ENCODE measurements at places on chromosomes 12 and 14.

GRCh38 chr14:67881225-67881624 lies 61.6 kb downstream of the RAD51B start:
- H3K27me3 ChIP-seq = no peaks in the 10 kb centered on the region
- no peaks in the 10 kb centered on the region for H3K4me1 ChIP-seq
- H3K4me3 ChIP-seq = no peak overlapping the region
- DNase-seq = no peak

GRCh38 chr12:89525824-89526770 lies at the start of gene POC1B:
TSS of gene POC1B (minus strand) at chr12:89526047. CDS start at chr12:89525895, 152 bp downstream.
- H3K27ac ChIP-seq = peak within 1 kb of the TSS; percentile 90
- peak within 1 kb of the TSS; percentile 97 for H3K4me3 ChIP-seq
- H3K4me1 ChIP-seq = peaks cover 14% of the 10 kb centered on the region

DNA sequence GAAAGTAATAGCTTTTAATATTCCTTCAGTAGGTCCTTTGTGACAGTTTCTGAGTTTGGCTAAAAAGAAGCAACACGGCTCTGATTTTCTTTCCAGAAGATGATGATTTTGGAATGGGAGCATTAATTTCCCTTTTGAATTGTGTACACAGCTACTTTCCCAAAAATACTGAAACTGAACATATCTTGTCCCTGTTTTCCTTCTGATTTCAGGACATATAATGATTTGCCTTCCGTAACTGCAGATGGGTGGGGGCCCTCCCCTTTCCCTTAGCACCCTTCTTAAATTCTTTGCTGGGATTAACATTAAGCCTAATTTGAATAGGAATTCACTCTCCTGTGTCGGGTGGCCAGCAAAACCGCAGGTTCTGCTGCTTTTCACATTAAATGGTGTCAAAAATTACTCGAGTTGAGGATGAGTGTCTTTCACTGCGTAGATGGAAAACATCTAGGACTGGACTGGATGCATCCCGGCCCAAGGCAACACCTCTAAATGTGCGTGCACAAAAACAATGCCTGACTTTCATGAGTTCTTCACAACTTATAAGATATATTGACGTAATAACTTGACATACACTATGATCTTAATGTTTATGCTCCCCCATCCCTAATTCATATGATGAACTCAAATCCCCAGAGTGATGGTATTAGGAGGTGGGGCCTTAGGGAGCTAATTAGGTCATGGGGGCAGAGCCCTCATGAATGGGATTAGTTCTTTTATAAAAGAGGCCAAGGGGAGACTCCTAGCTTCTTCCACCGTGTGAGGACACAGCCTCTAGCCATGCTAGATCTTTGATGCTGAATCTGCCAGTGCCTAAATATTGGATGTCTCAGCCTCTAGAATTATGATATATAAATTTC lies 158.1 kb downstream of the AEBP2 start:
- no peaks in the 10 kb centered on the region for H3K4me1 ChIP-seq
- no peak overlapping the region for H3K27ac ChIP-seq
- no peaks in the 10 kb centered on the region for H3K27me3 ChIP-seq
- H3K36me3 ChIP-seq = no peaks in the 10 kb centered on the region

DNA sequence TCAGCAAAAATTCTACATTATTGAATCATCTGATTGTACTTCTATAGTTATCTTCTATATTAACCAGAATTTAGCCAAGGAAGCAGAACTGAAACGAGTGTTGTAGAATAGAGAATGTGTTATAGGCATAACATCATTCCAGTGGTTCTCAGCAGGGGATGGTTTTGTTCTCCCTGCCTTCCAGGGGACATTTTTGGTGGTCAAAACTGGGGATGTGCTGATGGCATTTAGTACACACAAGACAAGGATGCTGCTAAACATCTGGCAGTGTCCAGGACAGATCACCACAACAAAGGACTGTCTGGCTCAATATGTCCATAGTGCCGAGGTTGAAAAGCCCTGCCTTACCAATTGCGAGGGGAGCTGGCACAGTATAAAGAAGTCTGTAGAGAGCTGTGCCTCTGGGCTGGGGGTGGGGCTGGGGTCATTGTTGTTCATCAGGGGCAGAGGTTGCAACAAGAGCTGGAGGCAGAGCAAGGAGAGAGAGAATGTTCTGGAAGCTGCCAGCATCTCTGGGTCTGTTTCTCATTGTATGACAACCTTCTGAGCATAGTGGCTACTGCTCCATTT lies 1472.8 kb downstream of the AACS start:
- H3K36me3 ChIP-seq = no peaks in the 10 kb centered on the region
- no peak overlapping the region for H3K27ac ChIP-seq
- DNase-seq = no peak
- H3K4me3 ChIP-seq = no peak overlapping the region
- H3K27me3 ChIP-seq = no peaks in the 10 kb centered on the region

GRCh38 chr14:52663850-52664249 lies 31.5 kb downstream of the ERO1A start:
- no peaks in the 10 kb centered on the region for H3K4me1 ChIP-seq
- no peak overlapping the region for H3K27ac ChIP-seq
- no peaks in the 10 kb centered on the region for H3K27me3 ChIP-seq
- no peak for DNase-seq
- peaks cover 25% of the 10 kb centered on the region for H3K36me3 ChIP-seq
- H3K4me3 ChIP-seq = no peak overlapping the region

- DNase-seq = no peak
- H3K36me3 ChIP-seq = no peaks in the 10 kb centered on the region
- no peak overlapping the region for H3K4me3 ChIP-seq
- H3K27ac ChIP-seq = no peak overlapping the region
- no peaks in the 10 kb centered on the region for H3K4me1 ChIP-seq
Measured at GRCh38 chr14:86464341-86464740, 934.4 kb downstream of the FLRT2 start.

- DNase-seq = no peak
- no peak overlapping the region for H3K27ac ChIP-seq
- H3K4me1 ChIP-seq = no peaks in the 10 kb centered on the region
- H3K27me3 ChIP-seq = no peaks in the 10 kb centered on the region
- H3K36me3 ChIP-seq = no peaks in the 10 kb centered on the region
Measured at GRCh38 chr14:54226558-54226957, 170.2 kb upstream of the CDKN3 start.

DNA sequence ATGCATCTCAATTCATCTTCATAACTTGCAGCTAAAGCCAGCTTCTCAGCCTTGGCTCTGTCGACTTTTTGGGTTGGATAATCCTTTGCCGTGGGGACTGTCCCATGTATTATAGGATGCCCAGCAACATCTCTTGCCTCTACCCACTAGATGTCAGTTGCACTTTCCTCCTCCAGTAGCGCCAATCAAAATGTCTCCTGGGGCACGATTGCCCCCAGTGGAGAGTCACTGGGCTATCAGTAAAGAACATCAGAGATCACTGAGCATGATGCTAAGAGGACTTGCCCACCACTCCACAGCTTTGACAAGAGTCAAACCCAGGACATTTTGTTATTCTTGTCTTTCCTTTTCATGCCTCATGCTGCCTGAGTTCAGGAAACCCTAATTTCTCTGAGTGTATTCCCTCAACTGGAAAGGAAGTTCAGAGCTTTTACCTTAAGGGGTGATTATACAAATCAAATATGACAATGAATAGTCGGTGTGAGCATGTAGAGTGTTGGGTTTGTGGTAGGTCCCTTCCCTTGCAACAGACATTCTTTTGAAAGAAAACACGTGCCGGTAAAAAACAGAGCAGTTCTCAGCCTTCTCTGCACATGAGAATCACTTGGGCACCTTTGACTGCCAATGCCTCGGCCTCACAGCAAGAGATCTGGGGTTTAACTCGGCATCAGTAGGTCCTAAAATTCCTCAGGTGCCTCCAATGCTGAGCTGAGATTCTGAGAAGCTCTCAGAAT lies 980.6 kb downstream of the VRK1 start:
- no peak for DNase-seq
- H3K27me3 ChIP-seq = no peaks in the 10 kb centered on the region
- H3K4me1 ChIP-seq = peaks cover 7% of the 10 kb centered on the region
- H3K36me3 ChIP-seq = no peaks in the 10 kb centered on the region

- H3K4me3 ChIP-seq = no peak overlapping the region
- no peaks in the 10 kb centered on the region for H3K36me3 ChIP-seq
- H3K27ac ChIP-seq = no peak overlapping the region
- H3K27me3 ChIP-seq = no peaks in the 10 kb centered on the region
Measured at GRCh38 chr12:95884998-95885397, 26.2 kb downstream of the SNRPF start.

GRCh38 chr12:66653796-66654195 lies 25.1 kb downstream of the GRIP1 start:
- H3K36me3 ChIP-seq = no peaks in the 10 kb centered on the region
- no peaks in the 10 kb centered on the region for H3K4me1 ChIP-seq
- H3K27me3 ChIP-seq = no peaks in the 10 kb centered on the region
- H3K27ac ChIP-seq = no peak overlapping the region
- H3K4me3 ChIP-seq = no peak overlapping the region
- DNase-seq = no peak

GRCh38 chr12:46357438-46358324 lies 14.9 kb downstream of the SLC38A2 start:
- H3K36me3 ChIP-seq = peaks cover 39% of the 10 kb centered on the region
- no peaks in the 10 kb centered on the region for H3K4me1 ChIP-seq
- H3K27ac ChIP-seq = no peak overlapping the region
- no peak overlapping the region for H3K4me3 ChIP-seq
- no peak for DNase-seq

DNA sequence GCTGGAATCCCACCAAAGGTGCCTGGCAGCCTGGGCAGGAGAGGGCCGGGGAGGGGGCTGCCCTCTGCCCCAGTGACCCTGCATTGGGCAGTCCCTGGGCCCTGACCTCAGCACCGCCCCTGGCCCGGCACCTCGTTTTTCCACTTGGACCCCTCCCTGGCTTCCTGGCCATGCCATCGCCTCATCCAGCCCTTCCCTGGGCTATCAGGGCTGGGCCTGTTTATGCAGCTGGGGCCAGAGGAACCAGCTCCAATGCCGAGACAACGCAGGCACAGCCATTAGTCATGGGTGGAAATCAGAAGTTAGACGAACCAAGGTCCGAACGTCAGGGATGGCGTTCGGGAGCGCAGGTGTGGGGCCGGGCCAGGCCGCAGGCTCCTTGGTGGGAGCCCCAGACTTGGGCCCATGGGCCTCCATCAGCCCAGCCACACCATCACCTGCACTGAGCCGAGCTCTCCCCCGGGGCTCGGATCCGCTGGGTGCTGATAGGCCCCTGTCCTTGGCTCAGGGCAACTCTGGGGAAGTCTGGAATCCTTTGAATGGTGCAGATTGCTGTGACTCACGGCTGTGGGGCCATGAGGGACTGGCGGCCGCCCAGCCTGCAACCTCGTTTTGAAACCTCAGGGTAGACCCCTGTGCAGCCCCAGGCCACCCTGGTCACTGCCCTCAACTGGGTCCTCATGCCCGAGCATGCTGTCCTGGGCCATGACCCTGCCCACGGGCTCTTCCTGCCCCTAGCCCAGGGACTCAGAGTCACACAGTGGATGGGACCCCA lies 169.4 kb downstream of the KIF26A start:
- no peak for DNase-seq
- no peaks in the 10 kb centered on the region for H3K27me3 ChIP-seq
- no peak overlapping the region for H3K27ac ChIP-seq

DNA sequence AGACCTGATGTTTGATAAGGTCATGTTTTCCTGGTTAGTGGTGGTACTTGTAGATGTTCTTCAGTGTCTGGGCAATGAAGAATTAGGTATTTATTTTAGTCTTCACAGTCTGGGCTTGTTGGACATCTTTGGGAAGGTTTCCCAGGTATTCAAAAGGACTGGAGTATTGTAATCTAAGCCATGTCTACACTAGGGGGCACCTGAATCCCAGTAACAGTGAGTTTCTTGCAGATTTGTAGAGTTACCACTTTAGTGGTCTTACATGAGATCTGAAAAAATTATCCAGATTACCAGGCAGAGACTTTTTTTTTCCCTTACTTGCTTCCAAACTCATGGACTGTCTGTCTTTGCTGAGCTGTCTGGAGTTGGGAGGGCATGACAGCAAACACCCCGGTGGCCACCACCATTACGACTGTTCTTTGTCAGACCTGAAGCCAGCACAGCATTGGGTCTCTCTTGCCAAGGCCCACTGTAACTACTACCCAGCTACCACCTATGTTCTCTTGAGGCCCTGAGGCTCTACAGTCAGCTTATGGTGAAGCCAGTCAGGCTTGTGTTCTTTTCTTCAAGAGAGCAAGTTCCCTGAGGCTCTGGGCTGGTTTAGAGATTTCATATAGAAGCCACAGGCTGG lies 820.7 kb upstream of the FBXO33 start:
- no peak for DNase-seq
- no peak overlapping the region for H3K4me3 ChIP-seq
- H3K27ac ChIP-seq = no peak overlapping the region
- no peaks in the 10 kb centered on the region for H3K36me3 ChIP-seq
- no peaks in the 10 kb centered on the region for H3K27me3 ChIP-seq
- no peaks in the 10 kb centered on the region for H3K4me1 ChIP-seq

DNA sequence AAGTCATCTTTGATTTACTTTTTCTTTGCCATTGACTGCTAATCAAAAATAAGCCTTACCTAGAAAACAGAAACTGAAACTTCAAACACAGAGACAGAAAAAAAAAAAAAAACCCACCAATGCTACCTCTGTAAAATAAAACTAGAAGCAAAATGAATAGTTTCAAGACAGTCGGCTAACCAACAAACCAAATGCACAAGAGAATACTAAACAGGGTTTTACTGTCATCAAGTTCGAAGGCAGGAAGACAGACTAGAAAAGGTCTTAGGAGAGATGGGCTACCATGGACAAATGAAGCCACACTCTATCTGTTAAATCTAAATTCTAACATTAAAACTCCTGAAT lies 59.5 kb downstream of the SEL1L start:
- H3K36me3 ChIP-seq = peaks cover 30% of the 10 kb centered on the region

GRCh38 chr12:60072911-60073310 lies 477.1 kb downstream of the SLC16A7 start:
- no peaks in the 10 kb centered on the region for H3K36me3 ChIP-seq
- H3K4me3 ChIP-seq = no peak overlapping the region
- H3K4me1 ChIP-seq = no peaks in the 10 kb centered on the region
- no peaks in the 10 kb centered on the region for H3K27me3 ChIP-seq
- H3K27ac ChIP-seq = no peak overlapping the region

GRCh38 chr14:100664841-100665510 lies 61.7 kb upstream of the DLK1 start:
- H3K36me3 ChIP-seq = no peaks in the 10 kb centered on the region
- no peaks in the 10 kb centered on the region for H3K4me1 ChIP-seq
- H3K27ac ChIP-seq = no peak overlapping the region
- H3K27me3 ChIP-seq = no peaks in the 10 kb centered on the region
- no peak overlapping the region for H3K4me3 ChIP-seq

GRCh38 chr14:100715803-100716202 lies 10.9 kb upstream of the DLK1 start:
- H3K4me1 ChIP-seq = no peaks in the 10 kb centered on the region
- H3K36me3 ChIP-seq = no peaks in the 10 kb centered on the region
- H3K27me3 ChIP-seq = no peaks in the 10 kb centered on the region
- no peak for DNase-seq

- no peak overlapping the region for H3K4me3 ChIP-seq
- H3K36me3 ChIP-seq = no peaks in the 10 kb centered on the region
- no peaks in the 10 kb centered on the region for H3K4me1 ChIP-seq
- H3K27me3 ChIP-seq = no peaks in the 10 kb centered on the region
- no peak for DNase-seq
Measured at GRCh38 chr12:62129291-62129690, 130.9 kb upstream of the USP15 start.
